ENCODE measurements at places on chromosomes 3 and 15. TPM values are rescaled to one million over a fixed set of nuclear protein-coding genes. Genes with fewer than 3 reads are reported as not detected.

The AQP9 gene
- not detected for total RNA-seq

The C3orf20 gene
- total RNA-seq = not detected

The CPEB1 gene
- total RNA-seq = 15.9 TPM

The FGF7 gene
- 351 TPM for total RNA-seq

DNA sequence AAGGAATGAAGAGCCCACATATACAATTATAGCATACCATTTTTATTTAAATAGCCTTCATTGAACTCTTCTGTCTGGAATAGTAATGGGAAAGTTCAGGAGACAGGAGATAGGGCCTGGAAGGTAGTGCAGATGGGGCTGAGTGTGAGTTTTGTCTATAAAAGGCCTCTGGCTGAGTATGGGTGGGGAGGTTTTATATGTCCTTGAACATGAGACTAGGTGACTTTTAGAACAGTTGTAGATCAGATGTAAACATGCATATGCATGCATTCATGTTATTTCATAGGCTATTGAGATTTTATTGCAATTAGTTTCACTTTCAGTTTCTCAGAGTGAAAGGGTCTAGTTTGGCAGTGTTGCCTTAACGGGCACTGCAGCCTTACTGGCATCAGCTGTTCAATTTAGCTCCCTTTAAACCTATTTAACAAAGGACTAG, 27.1 kb downstream of the CGGBP1 start:
- H3K27me3 ChIP-seq = no peaks in the 10 kb centered on the region
- H3K36me3 ChIP-seq = no peaks in the 10 kb centered on the region
- H3K4me1 ChIP-seq = peaks cover 16% of the 10 kb centered on the region
- H3K27ac ChIP-seq = peak overlapping the region; percentile 47
- DNase-seq = peak; percentile 66
- peak overlapping the region; percentile 77 for H3K4me3 ChIP-seq

- DNase-seq = no peak
- H3K27ac ChIP-seq = no peak overlapping the region
- H3K36me3 ChIP-seq = no peaks in the 10 kb centered on the region
- peaks cover 9% of the 10 kb centered on the region for H3K4me1 ChIP-seq
Measured at GRCh38 chr15:58462973-58463663, 31.3 kb downstream of the LIPC start.

GRCh38 chr3:71672807-71673206, 52.4 kb downstream of the EIF4E3 start:
- no peaks in the 10 kb centered on the region for H3K27me3 ChIP-seq
- no peak for DNase-seq
- no peak overlapping the region for H3K27ac ChIP-seq
- H3K4me3 ChIP-seq = no peak overlapping the region

All from GM23248 (cell line).